LoVo (cell line): ENCODE measurements at places on chromosomes 5 and 9.
A peak's percentile ranks its signal among the peaks of the same experiment; 100 is the strongest.

- DNase-seq: no peak
Observed at GRCh38 chr9:93173365-93174051, 10.4 kb upstream of the WNK2 start.

DNA sequence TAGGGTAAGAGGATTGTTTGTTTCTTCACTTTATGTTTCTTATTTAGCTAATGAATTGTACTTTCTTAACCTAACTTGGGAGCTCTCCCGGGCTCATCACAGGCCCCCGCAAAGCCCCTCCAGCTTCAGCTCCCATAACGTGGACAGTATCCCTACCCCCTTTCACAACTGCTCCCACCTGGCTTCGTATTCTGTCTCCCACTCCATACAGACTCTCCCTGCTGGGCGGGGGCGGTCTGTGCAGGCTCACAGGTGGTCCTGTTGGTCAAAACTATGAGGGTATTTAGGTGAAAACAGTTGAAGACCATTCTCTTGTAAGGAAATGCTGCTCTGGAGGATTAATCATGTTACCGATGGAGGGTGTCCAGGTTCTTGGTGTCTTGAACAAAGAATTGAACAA, 805.3 kb downstream of the SEMA5A start:
- no peak for DNase-seq

GRCh38 chr9:130698514-130698913, 4.9 kb downstream of the EXOSC2 start:
- no peak for DNase-seq

- no peak for DNase-seq
Observed at GRCh38 chr9:120872791-120873502, 4.0 kb downstream of the PHF19 start.

DNA sequence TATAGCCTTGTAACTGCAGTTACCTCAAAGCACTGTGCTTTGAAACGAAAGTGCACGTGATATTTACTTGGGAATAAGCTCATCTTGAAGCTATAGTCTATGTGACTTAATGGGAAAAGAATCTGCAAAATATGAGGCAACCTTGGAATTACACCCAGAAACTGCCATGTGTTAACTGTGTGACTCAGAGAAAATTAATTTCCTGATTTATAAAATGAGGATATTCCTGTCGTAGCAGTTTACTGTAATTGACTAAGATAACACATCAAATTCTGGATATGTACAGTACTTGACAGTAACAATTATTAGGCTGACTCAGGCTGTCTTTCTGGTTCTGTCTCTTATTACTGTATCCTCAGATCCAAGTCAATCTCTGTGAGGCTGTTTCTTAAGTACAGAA, 1079.9 kb upstream of the ACO1 start:
- peak; percentile 18 for DNase-seq

- no peak for DNase-seq
Observed at GRCh38 chr5:159864885-159865691, 51.2 kb upstream of the ADRA1B start.

DNA sequence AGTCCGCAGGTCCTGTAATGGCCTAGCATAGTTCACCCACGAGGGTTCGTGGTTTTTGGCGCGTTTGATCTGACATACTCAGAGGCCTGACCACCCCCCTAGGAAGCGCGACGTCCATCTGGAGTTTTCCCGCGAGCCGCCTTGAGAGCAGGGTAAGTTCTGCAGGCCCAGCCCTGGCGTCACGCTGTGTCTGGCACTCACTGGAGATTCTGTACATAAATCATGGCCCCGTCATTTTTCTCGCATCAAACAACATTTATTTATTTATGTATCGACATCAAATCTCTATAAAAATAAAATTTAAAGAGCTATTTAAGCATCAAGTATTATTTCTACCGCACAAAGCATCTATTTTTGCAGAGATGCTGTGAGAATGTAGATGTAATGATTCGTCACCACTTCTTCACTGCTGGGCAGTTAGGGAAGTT, 437 bp upstream of the TRIM41 start:
- DNase-seq: peak; percentile 66

DNA sequence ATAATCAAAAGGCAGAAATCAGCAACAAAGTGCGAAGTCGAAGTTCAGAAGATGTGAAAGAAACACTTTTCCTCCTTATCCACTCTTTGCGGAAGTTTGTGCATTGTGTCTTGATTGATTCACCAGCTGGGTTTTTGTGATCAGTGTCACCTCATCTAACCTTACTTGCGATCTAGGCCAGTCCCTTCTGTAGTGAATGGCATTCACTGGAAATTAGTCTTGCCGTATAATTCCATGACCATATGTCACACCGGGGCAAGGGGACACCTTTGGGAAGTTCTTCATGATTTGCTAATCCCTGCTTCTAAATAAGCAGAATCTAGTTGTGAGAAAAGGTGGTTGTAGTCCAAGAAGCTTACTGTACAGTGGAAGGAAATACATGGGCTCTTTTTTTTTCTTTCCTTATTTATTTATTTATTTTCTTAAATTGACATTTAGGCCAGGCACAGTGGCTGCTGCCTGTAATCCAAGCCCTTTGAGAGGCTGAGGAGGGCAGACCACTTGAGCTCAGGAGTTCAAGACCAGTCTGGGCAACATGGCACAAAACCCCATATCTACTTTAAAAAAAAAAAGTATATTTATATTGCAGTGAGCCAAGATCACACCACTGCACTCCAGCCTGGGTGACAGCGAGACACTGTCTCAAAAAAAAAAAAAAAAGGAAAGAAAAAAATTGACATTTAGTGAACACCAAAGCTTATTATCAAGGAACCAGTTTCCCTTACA, 7.8 kb downstream of the RAI14 start:
- DNase-seq: no peak

DNA sequence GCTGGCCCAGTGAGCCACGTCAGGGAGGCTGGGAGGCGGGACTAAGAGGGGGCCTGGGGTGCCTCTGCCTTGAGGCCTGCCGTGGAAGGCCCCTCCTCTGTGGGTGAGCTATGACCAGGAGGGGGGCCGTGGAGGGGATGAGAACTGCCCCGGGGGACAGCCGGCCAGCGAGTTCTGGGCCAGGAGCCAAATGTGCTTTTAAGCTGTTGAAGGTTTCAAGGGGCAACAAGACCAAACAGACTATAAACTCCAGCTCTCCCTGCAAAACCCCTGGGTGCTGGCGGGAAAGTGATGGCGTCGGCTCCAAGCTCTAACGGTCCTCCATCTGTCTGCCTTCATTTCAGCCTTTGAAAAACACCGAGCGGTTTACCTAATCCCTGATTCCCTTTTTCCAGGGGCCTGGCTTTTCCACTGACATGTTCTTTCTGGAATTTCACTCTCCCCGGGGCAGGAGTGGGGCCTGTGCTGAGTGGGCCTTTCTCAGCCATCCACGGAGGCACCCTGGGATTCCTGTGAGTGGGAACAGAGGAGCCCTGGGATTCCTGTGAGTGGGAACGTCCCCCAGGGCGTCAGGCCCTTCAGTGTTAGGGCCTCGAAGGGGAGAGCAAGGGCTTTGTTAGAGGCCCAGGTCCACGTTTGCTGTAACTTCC, 65.6 kb downstream of the COL5A1 start:
- no peak for DNase-seq

DNA sequence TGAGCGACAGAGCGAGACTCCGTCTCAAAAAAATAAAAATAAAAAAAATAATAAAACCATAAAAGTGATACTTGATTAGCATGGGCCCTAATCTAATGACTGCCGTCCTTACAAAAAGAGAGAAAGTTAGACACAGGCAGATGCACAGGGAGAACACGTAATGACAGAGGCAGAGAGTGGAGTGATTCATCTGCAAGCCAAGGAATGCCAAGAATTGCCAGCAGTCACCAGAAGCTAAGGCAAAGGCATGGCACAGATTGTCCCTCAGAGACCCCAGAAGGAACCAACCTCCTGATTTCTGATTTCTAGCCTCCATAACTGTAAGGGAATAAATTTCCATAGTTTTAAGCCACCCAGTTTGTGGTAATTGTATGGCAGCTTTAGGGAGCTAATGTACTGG, 79.6 kb upstream of the FREM1 start:
- DNase-seq: no peak

DNA sequence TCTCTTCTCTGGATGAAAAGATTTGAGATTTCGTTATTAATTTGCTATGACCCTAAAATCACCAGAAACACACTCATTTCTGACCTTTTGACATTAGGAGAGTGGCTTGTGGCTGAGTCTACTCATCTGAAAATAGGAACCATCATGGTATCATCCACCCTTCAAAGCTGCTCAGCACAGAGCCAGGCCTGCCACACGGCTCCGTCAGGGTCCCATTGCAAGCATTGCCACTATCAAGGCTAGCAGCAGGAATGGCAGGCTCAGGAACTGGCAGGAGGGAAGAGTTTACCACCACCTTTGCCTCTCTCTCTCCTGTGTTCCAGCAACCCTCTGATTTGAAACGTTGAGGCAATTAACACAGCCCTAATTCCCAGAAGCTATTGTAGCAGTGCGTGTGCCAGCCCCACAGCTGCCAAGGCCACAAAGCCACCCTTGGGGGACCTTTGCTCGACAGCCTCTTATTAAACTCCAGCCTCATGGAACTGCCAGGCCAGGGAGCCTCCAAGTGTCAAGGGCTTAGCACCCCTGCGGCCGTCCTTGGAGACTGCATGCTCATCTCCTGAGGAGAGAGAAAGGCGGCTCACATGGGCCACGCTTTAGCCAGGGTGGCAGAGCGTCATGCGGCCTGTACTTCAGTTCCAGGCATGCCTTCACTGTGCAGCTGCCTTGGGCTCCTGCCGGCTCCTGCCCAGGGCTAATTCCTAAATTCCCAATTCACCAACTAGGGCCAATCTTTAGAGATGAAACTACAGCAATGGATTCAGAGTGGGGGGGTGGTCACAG, 145.9 kb downstream of the ROR2 start:
- DNase-seq: no peak

- DNase-seq: no peak
Observed at GRCh38 chr5:98489021-98489420, 284.4 kb upstream of the RGMB start.

- no peak for DNase-seq
Observed at GRCh38 chr9:9100070-9100469, 1300.5 kb upstream of the DMAC1 start.

- no peak for DNase-seq
Observed at GRCh38 chr9:69931340-69931739, 110.7 kb downstream of the CFAP95 start.

DNA sequence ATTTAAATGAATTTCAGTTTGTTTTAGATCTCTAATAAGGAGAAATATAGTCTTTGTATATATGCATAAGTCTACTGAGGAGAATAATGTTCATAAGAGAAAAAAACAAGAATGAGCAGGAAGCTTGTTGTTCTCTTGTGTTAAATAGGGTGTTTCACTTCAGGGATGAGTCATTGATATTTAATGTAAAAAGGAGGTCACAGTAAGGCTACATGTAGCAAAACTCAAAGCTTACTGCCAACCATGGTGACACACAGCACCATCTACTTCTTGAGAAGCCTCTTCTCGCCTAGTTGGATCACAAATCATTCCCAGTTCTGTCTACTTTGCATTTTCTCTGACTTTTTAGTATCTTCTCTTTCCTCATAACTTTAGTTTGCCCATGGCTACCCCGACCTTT, 1466.0 kb upstream of the C9orf72 start:
- DNase-seq: no peak

DNA sequence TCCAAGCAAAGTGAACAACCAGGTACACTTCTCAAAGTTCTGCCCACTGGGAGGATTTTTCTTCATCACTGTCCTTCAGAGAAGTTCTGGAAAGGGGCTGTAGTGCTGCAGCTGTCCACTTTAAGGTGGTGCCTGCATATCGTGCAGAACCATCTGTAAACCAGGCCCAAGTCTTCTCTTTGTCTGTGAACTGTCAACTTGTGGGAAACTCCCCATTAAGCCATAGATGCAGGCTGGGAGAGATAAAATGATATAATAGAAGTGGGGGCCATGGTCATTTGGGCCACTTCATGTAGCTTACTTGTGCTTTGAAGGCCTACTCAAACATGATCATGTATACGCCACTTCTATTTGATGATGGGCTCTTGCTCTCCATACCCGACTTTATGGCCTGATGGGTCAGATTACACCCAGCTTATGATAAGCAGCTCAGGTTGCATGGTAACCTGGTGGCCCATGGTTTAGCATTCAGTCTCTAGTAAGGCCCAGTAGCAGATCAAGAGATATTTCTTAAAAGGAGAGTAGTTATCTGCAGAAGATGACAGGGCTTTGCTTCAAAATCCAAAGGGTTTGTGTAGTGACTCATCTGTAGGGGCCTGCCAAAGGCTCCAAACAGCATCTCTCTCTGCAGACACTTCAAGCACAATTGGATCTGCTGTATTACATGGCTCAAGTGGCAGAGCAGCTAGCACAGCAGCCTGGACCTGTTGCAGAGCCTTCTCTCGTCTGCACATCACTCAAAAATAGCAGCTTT, 15.7 kb upstream of the BTF3 start:
- DNase-seq: no peak

- no peak for DNase-seq
Observed at GRCh38 chr5:54794135-54794975, 191.0 kb downstream of the ESM1 start.

DNA sequence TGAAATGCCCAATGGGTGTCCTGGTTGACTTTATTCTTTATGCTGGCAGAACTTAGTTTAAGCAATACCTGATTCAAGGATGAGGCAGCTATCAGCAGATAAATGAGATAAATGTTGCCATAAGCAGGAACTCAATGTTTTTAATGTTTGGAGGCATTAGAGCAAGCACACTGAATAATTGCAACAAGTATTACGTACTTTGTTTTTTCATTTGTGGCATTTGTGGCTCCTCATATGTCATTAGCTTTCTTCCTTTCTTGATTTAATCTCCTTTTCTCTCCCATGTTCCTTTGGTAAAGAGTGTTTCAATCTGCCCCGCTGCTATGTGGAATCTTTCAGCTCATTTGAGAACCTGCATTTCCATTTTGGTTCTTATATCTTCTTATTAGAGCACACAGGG, 6.4 kb upstream of the NR3C1 start:
- no peak for DNase-seq

DNA sequence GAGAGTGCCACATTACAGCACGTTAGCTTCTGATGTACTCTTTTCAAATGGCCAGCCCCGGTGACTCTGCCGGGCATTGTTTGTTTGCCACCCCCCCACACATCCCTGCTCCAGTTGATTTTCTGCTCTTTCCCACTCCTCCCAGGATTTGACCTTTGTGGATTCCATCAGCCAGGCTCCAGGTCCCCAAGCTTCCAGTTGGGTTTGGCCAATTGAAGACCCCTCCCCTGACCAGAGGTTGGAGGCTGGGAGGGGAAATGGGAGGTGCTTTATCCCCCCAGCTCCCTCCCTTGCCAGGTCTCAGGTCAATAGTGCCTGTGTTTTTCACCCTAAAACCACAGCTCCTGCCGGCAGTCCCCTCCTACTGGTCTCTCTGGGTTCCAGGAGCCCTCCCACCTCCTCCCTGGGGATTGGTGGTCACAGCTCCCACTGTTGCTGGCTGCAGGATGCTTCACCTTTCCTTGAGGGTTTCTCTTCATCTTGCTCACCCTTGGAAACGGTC, 34.9 kb downstream of the IRF1 start:
- no peak for DNase-seq

- no peak for DNase-seq
Observed at GRCh38 chr9:7045361-7045760, 287.6 kb downstream of the KDM4C start.
